ENCODE measurements at places on chromosomes 2 and 18.

- no peak for ATAC-seq
Measured at GRCh38 chr2:185335879-185336278, 402.7 kb upstream of the FSIP2 start.

DNA sequence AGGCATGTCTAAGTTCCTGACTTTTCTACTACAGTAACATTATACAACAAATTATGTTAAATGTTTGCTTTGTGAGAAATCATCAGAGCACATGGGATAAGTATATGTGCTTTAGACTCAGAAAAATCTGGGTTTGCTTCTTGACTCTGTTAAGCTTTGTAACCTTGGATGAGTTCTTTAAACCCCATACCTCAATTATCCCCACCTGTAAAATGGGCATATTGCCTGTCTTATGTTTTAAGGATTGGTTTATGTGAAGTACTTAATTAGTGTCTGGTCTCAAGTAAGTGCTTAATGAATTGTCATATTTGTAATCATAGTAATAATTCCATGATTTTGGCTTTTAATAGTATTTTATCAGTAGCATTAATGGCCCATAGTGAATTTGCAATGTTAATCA is 135.8 kb downstream of the TAF4B start:
- no peak for ATAC-seq

DNA sequence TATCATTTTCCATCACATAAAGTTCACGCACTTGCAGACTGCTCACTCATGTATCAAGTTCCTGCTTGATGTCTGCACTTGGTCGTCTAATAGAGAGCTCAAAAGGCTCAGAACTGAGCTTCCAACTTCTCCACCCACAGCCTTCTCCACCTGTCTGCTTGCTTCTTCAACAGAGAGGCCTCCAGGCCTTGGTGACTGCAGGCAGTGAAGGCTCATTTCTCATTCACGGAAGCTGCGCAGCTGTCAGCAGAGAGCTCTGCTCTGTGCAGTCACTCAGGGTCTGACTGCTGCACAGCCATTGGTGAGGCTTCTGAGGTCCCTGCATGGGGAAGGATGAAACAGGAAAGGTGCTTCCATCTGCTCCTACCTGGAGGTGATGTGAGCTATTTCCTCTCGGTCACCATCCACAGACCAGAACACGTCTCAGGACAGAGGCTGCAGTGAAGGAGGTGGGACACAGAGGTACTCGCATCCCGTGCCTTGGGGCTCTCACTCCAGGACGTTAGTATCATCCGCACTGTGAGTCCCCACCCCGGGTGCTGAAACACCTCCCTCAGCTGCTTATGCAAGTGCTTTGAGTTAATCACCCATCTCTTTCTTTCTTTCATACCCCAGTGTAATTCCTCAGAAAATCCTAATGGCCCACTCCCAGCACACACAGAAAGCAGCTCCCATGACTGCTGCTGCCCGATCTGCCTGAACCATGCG is 126.2 kb downstream of the TMEM18 start:
- peak; percentile 55 for ATAC-seq

- ATAC-seq = peak; percentile 87
Measured at GRCh38 chr2:117536139-117536538, 278.4 kb upstream of the DDX18 start.

DNA sequence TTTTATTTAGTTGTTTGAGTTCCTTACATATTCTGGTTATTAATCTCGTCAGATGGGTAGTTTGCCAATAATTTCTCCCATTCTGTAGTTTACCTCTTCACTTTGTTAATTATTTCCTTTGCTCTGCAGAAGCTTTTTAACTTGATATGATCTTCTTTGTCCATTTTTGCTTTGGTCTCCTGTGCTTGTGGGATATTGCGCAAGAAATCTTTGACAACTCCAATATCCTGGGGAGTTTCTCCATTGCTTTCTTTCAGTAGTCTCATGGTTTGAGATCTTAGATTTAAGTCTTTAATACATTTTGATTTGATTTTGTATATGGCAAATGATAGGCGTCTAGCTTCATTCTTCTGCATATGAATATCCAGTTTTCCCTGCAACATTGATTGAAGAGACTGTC is 389.2 kb downstream of the LRP1B start:
- no peak for ATAC-seq

DNA sequence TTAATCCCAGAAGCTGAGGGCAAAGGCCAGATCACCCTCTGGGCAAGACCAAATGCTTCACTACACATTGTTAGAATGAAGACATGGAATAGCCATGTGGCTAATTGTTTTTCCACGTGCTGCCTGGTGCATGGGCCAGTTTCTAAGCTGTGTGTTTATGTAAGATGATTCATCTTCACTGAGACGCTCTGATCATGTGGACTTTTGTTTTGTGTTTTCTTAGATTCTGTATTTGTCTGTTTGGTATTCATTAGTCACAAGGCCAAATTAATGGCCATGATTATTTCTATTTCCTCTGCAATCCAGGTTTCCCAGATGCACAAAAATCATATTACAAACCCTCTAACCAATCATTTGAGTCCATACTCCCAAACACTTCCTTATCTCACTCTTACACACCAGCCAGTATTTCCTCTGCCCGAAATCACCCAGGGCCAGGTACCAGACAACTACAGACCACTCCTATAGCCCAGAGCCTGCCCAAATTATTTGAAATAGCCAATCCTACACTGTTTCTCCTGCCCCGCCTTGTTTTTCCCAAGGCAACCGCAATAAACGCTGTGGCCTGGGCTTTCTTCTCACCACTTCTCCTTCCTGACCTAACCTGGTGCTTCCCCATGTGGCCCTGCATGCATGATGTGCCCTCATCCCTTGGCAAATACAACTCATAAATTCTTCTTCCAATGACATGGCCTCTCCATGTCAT is 94.2 kb upstream of the SP3 start:
- ATAC-seq = no peak

- ATAC-seq = peak; percentile 53
Measured at GRCh38 chr2:9264301-9264700, 57.7 kb downstream of the ASAP2 start.

DNA sequence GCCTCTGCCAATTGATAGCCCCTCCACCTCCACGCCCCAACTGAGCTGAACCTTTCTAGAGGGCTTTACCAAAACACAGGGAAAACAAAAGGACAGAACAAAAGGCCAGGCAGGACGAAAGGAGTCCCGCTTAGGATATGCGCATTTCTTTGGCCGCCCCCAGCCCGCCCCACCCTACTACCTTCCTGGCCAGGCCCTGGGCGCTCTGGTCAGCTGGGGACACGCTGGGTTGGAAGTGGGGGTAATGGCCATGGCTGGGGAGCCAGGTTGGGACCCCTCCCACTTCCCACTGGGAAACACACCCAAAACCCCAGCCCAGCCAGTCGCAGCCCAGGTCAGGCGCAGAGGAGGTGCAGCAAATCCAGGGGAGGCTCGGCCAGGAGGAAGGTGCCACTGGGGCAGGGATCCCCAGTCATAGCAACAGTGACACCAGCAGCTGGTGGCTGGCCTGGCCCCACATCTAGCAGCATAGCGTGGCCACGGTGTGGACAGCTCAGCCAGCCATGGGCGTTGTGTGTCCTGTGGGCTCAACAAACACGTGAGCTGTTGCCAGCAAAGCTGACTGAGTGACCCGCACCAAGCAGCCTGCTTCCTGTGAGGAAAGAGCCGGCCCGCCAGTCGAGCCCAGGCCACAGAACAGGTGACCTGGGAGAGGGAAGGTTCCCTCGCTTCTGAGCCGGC is 24.6 kb upstream of the B3GNT7 start:
- ATAC-seq = peak; percentile 48

DNA sequence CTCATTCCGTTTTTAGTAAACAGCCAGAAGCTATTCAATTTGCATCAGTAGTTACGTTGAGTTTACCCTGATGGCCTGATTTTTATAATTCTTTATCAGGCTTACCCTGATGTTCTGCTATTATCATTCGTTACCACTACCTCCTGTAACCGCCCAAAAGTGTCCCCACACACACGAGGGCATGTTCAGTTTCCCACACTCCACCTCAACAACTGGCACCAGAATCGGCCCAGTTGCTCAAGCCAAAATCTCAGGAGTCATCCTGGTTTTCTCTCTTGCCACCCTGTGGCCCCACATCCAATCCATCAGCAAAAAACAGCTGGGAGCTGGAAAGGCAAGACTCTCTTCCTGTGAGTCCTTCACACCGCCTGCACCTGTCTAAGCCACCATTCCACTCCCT is 102.9 kb upstream of the RAB6C start:
- no peak for ATAC-seq

DNA sequence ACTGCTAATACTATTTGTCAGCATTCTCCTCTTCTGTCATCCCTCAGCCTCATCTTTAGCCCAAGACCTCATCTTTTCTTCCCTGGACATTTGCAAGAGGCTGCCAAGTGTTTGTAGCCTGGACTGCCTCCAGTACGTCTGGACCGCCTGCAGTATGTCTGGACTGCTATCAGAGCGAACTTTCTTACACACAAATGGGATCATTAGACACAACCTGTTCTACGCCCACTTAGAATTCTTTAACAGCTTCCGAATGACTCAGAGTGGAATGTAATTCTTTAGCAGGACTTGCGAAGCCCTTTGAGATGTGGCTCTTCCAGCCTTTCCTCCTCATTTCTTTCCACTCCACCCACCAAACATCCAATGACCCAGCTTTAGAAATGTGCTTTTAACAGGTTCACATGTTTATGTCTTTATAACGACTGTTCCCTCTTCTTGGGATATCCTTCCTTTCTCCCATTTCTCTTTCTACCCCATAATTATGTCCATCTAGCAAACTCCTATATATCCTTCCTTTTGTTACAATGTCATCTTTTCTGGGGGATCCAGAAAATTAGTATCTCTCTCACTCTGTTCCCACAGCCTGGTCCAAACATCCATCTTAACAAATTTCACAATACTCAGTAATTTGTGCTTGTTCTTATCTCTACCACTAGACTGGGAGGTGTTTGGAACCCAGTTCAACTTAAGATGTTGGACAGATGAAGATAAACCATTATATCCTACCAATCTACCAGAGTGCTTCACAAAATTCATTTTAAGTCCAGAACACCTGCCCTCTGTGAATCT is 171.3 kb upstream of the PGAP1 start:
- no peak for ATAC-seq

GRCh38 chr2:188000189-188000588 is 291.5 kb upstream of the GULP1 start:
- no peak for ATAC-seq

DNA sequence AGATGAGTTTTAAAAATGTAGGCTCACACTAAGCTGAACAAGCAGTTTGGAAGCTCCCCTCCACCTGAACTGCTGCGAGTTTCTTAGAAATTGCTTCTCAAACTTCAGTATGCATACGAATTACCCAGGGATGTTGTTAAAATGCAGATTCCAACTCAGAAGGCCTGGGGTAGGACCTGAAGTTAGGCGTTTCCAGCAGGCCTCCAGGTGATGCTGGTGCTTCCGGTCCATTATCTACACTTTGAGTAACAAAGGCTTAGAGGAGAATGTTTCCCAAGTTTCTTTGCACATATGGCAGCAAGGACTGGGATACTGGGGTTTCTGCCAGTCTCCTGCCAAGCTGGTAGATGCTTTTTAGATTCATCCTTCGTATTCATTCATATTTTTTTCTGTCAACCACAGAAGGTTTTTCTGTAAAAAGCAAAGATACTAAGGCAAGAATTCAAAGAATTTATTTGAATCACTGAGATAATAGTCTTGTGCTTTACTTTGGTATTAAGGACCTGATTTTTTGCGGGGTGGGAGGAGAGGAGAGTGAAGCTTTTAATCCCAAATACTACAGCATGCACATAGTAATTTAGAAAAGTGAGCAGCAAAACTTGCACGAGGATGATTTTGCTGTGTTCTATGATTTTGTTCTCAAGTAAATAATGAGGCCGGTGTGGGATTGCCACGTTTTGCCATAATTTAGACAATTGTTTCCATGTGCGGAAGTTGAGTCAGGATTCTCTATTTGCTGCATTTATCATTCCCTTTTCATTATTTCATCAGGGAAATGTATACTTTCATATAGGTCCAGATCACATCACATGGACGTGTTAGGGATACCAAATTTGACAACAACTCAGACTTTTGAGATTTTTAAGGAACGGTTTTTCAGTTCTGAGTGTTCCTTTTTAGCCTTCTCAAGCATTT is 137.6 kb upstream of the SPATS2L start:
- no peak for ATAC-seq

DNA sequence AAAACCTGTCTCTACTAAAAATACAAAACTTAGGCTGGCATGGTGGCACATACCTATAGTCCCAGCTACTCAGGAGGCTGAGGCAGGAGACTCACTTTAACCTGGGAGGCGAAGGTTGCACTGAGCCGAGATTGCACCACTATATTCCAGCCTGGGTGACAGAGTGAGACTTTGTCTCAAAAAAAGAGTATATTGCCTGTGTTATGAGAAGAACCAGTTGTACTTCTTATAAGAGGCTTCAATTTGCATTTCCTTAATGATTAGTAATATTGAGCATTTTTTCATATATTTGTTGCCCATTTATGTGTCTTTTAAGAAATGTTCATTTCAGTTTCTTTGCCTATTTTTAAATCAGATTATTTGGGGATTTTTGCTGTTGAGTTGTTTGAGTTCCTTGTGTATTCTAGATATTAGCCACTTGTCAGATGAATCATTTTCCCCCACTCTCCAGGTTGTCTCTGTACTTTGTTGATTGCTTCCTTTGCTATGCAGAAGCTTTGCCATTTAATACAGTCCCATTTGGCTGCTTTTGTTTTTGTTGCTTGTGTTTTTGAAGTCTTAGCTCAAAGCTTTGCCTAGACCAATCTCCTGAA is 75.8 kb upstream of the LRPPRC start:
- no peak for ATAC-seq

GRCh38 chr2:118686346-118686745 is 161.1 kb downstream of the EN1 start:
- ATAC-seq = no peak

GRCh38 chr2:18238209-18238608 is 322.2 kb downstream of the RDH14 start:
- no peak for ATAC-seq

DNA sequence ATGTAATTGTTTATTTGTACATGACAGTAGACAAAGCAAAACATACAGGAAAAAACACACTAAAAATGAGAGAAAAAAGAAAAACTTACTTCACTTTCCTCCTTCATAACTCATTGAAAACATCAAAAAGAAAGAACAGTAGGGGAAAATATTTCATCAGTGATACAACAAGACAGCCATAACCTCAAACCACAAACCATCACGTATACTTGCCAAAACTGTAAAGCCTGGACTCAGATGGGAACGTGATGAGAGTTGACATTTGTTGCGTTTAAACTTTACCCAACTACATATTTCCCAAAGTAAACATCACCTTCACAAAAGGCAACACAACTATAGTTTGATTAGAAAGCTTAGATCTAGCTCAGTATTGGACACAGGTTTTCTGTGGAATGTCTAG is 278.2 kb upstream of the COL3A1 start:
- no peak for ATAC-seq

GRCh38 chr2:188977317-188977716 is 3.1 kb downstream of the COL3A1 start:
- ATAC-seq = no peak

DNA sequence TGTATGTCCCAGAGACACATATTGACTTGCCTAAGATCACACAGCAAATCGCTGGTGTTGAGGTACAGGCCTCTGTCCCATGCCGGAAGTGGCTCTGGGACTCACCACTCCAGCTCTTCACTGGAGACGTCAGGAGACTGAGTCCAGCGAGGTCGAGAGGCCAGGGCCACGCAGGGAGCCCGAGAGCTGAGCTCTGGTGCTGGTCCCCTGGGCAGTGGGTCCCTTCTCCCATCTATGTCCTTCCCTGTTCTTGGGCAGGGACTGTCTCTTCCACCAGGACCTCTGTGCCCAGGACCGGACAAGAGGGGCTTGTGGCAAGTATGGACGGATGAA is 62.4 kb upstream of the TWIST2 start:
- ATAC-seq = no peak
